Ovary (tissue), 10 donors: ENCODE measurements at places on chromosomes 4 and X. TPM values are rescaled to one million over a fixed set of nuclear protein-coding genes. Genes with fewer than 3 reads are reported as not detected.

RBM46 gene
- polyA plus RNA-seq: 0.08 TPM

CT45A3 gene
- not detected for polyA plus RNA-seq

FRAS1 gene
- 1.4 TPM for polyA plus RNA-seq

XAGE1B gene
- polyA plus RNA-seq: not detected

LANCL3 gene
- polyA plus RNA-seq: 0.05 TPM

DNA sequence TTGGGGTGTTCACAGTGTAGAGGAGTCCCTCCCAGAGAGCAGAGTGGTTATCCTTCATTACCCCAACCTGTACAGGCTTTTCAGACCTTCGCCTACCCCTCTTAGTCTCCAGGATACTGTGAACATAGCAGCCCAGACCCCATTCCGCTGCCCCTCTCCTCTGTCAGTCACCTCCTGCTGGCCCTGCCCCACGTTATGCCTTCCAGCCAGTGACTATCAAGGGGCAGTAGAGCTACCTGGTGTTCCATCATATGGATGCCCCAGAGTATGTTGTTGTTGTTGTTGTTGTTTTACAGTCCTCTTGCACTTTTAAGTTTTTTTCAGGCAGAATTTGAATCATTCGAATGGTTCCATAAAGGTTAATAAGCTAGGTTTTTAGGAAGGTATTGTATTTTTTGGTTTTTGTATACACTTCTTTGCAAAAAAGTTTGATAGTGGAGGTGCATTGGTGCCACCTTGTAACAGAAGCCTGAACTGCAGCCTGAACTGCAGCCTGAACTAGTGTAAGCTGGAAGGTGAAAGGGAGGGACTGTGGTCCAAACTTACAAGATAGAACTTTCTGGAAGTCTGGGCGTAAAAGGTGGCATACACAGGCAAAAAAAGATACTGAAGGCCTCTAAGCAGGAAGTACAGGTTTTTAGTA, 101.4 kb upstream of the RAB40AL start:
- no peaks in the 10 kb centered on the region for H3K36me3 ChIP-seq
- no peak overlapping the region for H3K4me3 ChIP-seq
- H3K27me3 ChIP-seq: no peaks in the 10 kb centered on the region
- H3K4me1 ChIP-seq: no peaks in the 10 kb centered on the region
- no peak overlapping the region for H3K27ac ChIP-seq

DNA sequence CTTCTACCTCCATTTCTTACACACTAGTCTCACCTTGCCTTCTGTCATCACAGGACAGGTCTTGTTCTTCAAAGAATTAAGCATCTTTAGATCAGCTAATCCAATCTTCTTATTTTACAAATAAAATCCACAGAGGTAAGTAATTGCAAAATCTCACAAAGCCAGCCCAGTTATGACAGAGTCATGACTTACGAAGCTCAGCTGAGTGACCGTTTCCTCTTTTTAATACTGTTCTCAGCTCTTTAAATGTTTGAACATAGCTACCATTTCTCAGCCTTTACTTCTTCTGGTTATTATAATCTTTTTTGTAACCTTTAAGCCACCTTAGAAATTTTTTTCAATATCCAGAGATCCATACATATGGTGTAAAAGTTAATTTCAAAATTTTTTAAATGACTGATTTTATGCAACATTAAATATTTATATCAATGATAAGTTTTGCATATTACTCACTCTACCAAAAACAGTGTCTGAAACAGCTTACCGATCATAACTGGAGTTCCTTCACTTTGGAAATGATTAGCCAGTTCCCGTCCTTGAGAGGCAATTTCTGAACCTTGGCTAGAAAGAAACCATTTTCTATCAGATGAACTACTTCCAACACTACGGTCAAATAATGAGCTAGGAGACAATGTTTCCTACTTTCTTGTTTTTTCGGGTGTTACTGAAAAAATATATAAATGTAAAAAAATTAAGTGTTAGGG, 8.8 kb downstream of the ANKRD37 start:
- H3K27me3 ChIP-seq: no peaks in the 10 kb centered on the region
- DNase-seq: no peak
- H3K4me3 ChIP-seq: no peak overlapping the region
- no peaks in the 10 kb centered on the region for H3K36me3 ChIP-seq

DNA sequence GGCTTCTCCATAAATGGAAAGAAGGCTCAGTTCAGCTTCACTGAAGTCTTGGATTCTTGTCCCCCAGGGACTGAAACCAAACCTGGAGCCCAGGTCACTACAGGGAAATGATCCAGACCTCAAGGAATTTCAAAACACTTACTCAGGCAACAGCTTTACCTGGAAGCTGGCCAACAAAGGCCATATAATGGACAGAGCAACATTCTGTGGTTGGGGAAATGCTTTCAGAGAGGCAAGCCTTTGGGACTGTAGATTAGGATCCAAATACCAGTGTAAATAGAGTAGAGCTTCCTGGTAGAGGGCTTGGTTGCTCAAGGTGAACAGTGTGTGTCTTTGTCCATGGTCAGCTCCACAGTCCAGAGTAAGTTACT, 57.0 kb upstream of the PROM1 start:
- no peak overlapping the region for H3K4me3 ChIP-seq
- no peak for DNase-seq
- no peaks in the 10 kb centered on the region for H3K36me3 ChIP-seq
- H3K27me3 ChIP-seq: no peaks in the 10 kb centered on the region
- H3K27ac ChIP-seq: no peak overlapping the region

DNA sequence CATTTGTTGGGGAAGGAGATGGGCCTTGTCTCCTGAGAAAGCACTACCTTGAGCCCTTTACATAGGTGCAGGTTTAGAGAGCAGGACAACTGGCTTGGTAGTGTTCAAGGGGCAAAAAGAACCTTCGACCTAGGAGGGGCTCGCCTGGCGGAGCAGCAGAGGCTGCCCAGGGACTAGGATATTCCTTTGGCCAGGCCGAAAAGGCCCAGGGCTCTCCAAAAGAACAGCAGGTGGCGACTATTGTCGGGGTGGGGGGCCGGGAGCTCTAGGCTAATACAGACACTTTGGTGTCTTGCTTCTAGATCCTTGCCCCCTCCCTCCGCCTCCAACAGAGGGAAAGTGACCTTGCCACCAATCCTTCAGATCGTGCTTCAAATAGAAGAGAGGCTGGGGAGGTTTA, 7.1 kb upstream of the POU3F4 start:
- H3K4me3 ChIP-seq: no peak overlapping the region
- no peak overlapping the region for H3K27ac ChIP-seq
- DNase-seq: no peak
- no peaks in the 10 kb centered on the region for H3K27me3 ChIP-seq

- H3K4me3 ChIP-seq: no peak overlapping the region
- peaks cover 6% of the 10 kb centered on the region for H3K4me1 ChIP-seq
- peak overlapping the region; percentile 71 for H3K27ac ChIP-seq
- DNase-seq: peak; percentile 46
- no peaks in the 10 kb centered on the region for H3K36me3 ChIP-seq
- no peaks in the 10 kb centered on the region for H3K27me3 ChIP-seq
Measured at GRCh38 chr4:70914631-70915030, 12.5 kb downstream of the MOB1B start.

GRCh38 chrX:14489437-14489836, 39.9 kb upstream of the GLRA2 start:
- no peaks in the 10 kb centered on the region for H3K36me3 ChIP-seq
- no peaks in the 10 kb centered on the region for H3K27me3 ChIP-seq
- H3K27ac ChIP-seq: no peak overlapping the region
- no peak overlapping the region for H3K4me3 ChIP-seq
- H3K4me1 ChIP-seq: no peaks in the 10 kb centered on the region

- no peak overlapping the region for H3K27ac ChIP-seq
- DNase-seq: no peak
- no peaks in the 10 kb centered on the region for H3K36me3 ChIP-seq
Measured at GRCh38 chr4:151921811-151922210, 161.0 kb upstream of the GATB start.

DNA sequence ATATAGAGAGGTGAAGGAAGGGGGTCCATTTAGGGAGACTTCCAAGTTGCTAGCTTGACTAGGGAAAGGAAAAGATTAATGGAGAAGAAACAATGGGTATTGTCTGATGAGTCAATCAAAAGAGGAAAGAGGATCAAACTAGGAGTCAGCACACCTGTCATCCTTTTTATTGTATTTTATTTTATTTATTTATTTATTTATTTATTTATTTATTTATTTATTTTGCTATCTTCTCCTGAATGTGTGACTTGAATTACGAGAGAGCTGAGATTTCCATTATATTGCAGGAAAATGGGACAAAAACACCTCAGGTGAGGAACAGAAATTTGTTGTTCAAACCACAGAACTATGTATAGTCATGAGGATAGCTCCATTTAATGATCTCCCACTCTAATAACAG, 58.9 kb downstream of the NUDT11 start:
- no peaks in the 10 kb centered on the region for H3K27me3 ChIP-seq
- H3K4me1 ChIP-seq: no peaks in the 10 kb centered on the region
- no peak for DNase-seq
- no peak overlapping the region for H3K4me3 ChIP-seq
- no peak overlapping the region for H3K27ac ChIP-seq

GRCh38 chr4:98570151-98570797, 88.1 kb downstream of the TSPAN5 start:
- H3K27me3 ChIP-seq: no peaks in the 10 kb centered on the region
- no peak overlapping the region for H3K4me3 ChIP-seq
- no peak for DNase-seq
- peaks cover 22% of the 10 kb centered on the region for H3K4me1 ChIP-seq

GRCh38 chrX:139850968-139851367, 81.9 kb downstream of the ATP11C start:
- DNase-seq: no peak
- no peak overlapping the region for H3K27ac ChIP-seq
- H3K36me3 ChIP-seq: no peaks in the 10 kb centered on the region
- no peaks in the 10 kb centered on the region for H3K27me3 ChIP-seq

- DNase-seq: no peak
- no peaks in the 10 kb centered on the region for H3K36me3 ChIP-seq
- H3K4me1 ChIP-seq: peaks cover 3% of the 10 kb centered on the region
- no peak overlapping the region for H3K4me3 ChIP-seq
Measured at GRCh38 chr4:27176400-27176799, 315.8 kb downstream of the STIM2 start.
